K562 (cell line): ENCODE measurements at places on chromosomes 5 and 9. TPM values are rescaled to one million over a fixed set of nuclear protein-coding genes. Genes with fewer than 3 reads are reported as not detected.
A peak's percentile ranks its signal among the peaks of the same experiment; 100 is the strongest.

The TMOD1 gene
- total RNA-seq: 29.3 and 34.7 TPM in 2 replicates

The RAPGEF1 gene
- total RNA-seq: 36.4 and 44.1 TPM in 2 replicates

The TAF11L5 gene
- total RNA-seq: 0.53 TPM in 1 of 2 replicates, not detected in the other

The TLE4 gene
- 8.2 and 8.8 TPM in 2 replicates for total RNA-seq

- DNase-seq: no peak
Observed at GRCh38 chr9:105879181-105879580, 184.8 kb downstream of the TMEM38B start.

GRCh38 chr5:9278921-9279603 lies 266.8 kb downstream of the SEMA5A start:
- no peak for DNase-seq

GRCh38 chr9:118961857-118962256 lies 407.4 kb downstream of the BRINP1 start:
- DNase-seq: no peak

DNA sequence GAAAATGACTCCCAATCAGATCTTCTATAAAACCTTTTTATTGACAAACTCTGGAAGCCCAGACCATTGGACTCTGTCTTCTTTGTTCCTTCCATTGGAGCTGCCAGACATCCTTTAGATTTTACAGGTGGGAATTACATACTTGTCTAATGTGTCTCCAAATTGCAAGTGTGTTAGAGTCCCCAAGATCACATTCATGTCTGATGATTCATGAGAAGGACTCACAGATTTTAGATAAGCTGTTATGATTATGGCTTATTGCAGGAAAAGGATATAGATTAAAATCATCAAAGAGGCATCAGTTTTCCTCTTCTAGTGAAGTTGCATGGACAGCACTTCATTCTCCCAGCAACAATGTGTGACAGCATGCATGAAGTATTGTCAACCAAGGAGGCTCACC lies 70.4 kb downstream of the MUSK start:
- DNase-seq: no peak

DNA sequence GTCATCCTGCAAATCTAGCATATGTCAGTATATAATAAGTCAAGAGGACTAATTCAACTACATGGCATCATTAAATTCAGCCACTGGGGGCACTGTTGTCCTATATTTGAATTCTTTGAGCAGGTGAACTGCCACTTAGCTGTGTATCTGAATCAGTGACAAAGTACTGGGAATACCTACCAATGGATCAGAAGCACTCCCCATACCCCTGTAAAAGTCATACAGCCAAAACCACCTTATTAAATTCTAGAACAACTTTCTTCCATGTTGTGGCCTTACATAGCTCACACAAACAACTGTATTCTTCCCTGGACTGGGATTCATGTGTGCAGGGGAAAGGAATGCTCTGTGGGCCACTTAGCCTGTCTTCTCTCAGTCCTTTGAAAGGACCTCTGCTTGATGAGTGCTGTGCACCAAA lies 57.4 kb upstream of the PLPP6 start:
- peak; percentile 72 for DNase-seq

GRCh38 chr5:35903631-35904203 lies 34.7 kb downstream of the CAPSL start:
- no peak for DNase-seq

GRCh38 chr9:125486152-125486508 lies 220.9 kb downstream of the MAPKAP1 start:
- no peak for DNase-seq

DNA sequence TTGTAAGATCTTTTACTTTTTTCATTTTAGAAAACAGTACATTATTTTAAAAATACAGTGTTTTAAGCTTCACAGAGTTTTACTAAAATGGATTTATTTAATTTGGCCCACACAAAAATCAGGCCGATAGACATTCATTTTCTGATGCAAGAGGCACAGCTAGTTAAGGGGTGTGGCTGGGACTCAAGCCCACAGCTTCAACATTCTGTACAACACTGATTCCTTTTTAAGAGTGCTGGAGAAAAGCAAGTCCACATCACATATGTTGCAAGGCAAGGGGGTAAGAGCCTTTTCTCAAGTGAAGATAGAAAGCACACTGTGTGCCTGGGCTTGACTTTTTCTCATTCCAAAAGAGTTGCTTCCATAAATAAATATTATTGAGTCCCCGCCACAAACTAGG lies 195.9 kb downstream of the RFK start:
- no peak for DNase-seq

DNA sequence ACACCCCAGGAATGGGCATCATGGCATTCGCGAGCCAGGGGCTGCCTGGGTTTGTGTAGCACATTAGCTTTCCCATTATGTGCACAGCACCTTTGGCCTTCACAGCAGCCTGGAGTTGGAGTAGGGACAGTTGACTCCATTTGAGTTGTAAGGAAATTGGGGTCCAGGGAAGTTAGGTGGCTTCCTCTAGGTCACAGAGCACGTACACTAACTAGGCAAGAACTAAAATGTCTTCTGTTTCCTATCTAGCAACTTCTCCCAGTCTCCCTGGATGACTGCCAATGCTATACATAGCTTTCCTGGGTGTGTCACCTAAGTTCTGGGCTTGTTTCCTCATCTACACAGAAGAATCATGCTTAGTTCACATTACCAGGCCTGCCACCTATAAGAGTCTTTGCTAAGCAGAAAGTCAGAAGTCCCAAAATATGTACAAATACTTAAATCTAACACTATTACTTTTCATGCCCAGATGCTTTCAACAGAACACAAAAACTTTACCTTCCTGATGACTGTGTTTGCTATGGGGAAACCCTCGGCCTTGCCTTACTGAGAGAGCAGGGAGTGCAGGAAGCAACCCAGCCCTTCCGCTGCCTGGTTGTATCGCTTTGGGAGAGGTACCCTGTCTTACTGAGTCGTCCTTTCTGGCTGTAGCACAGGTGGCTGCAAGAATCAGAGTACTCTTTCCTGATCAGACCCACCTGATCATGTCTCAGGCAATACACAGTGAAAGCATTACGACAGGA lies 12.0 kb downstream of the MACROH2A1 start:
- DNase-seq: peak; percentile 83

GRCh38 chr9:26675035-26675434 lies 217.6 kb downstream of the CAAP1 start:
- DNase-seq: no peak

DNA sequence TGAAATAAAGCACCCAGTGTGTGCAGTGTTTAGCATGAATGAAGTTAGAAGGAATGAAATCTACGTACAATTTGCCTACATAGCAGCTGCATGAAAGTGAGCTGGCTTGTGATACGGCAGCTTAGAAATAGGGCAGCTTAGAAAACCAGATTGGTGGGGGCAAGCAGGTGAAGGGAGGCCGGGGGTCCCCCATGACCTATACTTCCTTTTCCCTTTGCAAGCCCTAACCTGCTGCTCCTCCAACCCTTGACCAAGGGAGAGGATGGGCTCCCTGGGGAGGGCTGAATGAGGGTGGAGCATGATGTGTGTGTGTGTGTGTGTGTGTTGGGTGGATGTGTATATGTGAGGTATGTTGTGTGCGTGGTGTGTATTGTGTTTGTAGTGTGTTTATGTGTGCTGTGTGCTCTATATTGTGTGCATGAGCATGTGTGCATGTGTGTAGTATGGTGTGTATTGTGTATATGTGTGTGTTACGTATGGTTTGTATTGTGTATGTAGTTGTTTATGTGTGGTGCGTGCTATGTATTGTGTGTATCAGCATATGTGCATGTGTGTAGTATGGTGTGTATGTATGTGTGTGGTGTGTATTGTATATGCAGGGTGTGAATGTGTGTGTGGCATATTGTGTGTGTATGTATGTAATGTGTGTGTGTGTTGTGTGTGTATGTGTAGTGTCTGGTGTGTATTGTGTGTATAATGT lies 72.1 kb downstream of the TENT4A start:
- DNase-seq: no peak

- DNase-seq: peak; percentile 55
Observed at GRCh38 chr9:137252555-137253506, 1.7 kb downstream of the STPG3 start.

GRCh38 chr5:147483188-147483790 lies 26.6 kb downstream of the DPYSL3 start:
- no peak for DNase-seq

DNA sequence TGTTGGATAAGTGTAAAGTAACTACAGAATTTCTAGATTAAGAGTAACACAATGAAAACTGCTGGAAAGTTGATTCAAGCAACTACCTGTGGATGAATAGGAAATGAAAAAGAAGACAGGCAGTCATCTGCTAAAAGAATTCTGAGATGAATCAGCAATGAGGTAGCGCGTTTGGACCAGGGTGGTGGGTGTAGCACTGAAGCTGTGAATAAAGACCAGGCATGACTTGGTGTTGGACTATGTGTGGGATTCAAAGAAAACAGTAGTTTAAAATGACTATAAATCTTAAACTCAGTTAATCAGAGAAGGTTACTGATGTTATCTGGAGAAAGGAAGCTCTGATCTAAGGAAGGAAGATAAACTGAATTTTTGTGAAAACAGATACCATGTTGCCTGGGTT lies 159.8 kb downstream of the FBN2 start:
- DNase-seq: no peak

DNA sequence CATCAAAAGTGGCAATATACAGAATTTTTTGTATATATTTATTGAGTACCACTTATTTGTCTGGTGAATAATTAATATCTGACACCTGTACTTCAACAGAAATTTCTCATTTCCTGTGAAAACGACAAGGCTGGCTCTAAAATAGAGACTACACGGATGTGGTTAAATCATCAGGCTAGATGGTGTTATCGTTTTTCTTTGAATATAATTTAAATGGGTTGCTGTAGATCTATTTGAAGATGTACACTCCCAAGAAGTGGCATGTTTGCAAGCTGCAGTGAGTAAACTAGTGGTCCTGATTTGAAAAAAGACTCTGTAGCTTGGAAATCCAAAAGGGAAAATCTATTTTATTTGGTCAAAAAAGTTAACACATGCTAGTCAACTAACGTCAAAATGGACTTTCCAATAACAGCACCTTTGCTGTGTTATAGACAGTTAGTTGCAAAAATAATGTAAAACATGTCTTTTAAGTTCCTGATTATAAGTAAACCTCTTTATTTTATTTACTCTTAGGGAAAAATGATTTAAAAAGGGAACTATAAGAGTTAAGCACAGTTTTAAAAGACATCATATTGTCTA lies 13.8 kb downstream of the ST8SIA4 start:
- DNase-seq: no peak

GRCh38 chr9:89843074-89843473 lies 238.3 kb downstream of the GADD45G start:
- no peak for DNase-seq

GRCh38 chr9:112094948-112095681 lies 80.0 kb downstream of the SUSD1 start:
- DNase-seq: peak; percentile 58

GRCh38 chr9:12759761-12760160 lies 15.1 kb upstream of the LURAP1L start:
- no peak for DNase-seq

- DNase-seq: no peak
Observed at GRCh38 chr5:85656050-85656449, 961.7 kb upstream of the COX7C start.

- DNase-seq: no peak
Observed at GRCh38 chr5:83026516-83026915, 50.7 kb downstream of the TMEM167A start.
